Stimulated activated CD8-positive, alpha-beta memory T cell treated with anti-CD3 and anti-CD28 coated beads, Interleukin-15, amount 100 ng/mL, for 24 hours (primary cell): ENCODE measurements at places on chromosomes 2 and 18.

DNA sequence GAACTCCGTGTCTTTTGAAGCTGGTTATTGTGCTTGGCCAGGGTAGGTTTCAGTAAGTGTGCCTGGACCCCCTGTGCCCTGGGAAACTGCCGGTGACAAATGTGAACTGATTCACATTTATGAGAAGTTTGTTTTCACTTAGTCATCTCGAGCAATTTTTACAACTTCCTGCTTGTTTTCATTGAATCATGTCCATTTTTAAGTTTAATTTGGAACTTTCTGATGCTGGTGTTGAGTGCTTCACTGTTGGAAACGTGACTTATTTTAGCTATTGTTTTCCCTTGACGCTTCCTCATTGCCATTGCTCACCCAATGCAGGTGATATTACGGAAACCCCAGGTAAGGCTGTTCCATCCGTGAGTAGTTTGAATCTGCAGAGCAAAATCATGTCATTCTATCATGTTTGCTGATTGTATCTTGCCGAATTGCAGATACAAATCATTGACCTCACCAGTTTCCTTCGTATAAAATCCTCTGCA, 97.2 kb downstream of the RTN4 start:
- no peak for DNase-seq

DNA sequence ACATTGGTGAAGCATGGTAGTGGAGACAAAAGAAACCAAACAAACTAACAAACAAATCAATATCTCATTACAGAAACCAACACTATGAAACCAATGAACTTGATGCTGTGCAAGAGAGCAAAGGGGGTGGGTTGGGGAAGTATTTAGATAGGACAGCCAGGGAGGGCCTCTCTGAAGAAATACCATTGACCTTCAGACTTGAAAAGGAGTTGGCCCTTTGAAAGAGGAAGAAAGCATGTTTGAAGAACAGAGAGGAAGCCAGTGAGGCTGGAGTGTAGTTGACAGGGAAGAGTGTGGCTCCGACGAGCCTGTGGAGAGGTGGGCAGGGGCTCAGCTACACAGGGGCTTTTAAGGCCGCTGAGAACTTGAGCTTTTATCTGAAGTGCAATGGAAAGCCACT, 151.0 kb upstream of the GATA6 start:
- DNase-seq, result no peak

GRCh38 chr2:176643646-176644045, 374.4 kb downstream of the MTX2 start:
- no peak for DNase-seq

DNA sequence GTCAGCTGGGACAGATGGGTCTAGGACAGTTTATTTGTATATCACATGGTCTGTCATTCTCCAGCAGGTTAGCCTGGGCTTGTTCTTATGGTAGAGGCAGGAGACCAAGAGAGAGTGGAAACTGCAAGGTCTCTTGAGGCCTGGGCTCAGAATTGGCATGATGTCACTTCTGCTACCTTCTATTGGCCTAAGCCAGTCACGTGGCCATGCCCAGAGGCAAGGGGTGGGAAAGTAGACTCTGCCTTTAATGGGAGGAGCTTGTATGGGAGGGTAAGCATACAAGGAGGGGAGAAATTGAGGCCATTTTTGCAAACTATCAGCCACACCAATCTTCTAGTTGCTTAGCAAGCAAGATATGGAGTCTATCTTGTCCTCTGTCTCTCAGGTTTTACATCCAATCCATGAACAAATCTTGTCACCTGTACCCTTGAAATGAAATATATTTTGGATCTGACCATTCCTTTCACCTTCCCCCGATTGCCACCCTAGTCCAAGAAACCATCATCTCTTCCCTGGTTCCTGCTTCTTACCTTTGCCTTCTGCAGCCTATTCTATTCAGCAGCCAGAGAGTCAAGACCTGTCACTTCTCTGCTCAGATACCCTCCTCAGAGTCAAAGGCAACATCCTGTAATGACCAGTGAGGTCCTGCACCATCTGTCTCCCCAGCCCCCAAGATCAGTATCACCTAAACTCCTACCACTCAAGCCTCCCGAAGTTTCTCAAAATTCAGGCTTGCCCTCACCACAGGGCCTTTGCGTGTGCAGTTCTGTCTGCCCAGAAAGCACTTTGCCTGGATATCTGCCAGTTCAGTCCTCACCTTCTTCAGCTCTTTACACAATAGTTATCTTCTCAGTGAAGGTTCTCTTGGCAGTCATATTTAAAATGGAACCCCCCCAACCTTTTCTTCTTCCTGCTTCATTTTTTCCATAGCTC, 240.0 kb downstream of the LOXHD1 start:
- DNase-seq, result no peak
